ENCODE measurements at places on chromosomes 3 and 15.
A peak's percentile ranks its signal among the peaks of the same experiment; 100 is the strongest.

GRCh38 chr15:23403550-23403949 lies 43.5 kb downstream of the GOLGA6L2 start:
- DNase-seq, result no peak

GRCh38 chr3:102605153-102605552 lies 170.3 kb downstream of the ZPLD1 start:
- DNase-seq, result no peak

DNA sequence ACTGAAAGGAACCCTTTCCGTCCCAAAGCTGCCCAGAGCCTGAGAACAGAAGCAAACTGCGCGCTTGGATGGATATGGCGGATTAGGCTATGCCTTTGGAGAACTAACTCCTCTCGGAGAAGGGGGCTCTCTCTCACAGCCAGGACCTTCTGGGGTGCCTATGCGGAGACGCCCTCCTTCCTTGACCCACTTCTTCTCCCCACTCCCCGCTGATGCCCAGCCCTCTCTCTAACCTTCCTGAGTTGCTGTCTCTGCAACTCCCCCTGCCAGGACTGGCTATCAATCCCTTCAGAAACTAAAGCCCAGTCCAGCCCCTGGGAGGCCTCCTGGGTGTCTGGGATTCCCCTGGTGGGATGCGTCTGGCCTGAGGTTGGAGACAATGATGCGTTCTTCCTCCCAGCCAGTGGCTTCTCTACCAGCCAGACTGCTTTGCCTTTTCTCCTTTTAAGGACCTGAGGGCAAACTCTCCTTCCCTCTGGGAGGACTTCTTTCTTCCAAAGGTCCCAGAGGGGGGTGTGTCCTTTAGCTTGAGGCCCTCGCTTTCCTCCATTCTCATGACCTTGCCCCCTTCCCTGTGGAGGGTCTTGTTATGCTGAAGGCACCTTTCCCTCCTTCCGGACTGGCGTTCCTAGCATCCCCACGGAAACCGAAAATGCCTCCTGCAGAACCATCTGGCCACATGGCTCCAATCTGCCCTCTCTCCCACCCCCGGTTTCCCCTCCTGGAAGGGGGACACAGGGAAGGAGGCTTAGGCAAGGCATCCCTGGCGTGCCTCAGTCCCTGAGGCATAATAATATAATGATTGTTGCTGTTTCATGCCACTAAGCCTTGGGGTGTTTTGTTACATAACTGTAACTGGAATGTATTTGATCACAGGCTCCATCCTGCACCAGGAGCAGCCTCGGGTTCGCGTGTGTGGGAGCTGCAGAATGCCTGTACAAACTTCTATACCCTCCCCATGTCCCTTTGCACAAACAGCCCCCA lies 63.4 kb upstream of the C15orf39 start:
- no peak for DNase-seq

- no peak for DNase-seq
These were observed 183.8 kb downstream of the MEGF11 start for GRCh38 chr15:66069751-66070150.

DNA sequence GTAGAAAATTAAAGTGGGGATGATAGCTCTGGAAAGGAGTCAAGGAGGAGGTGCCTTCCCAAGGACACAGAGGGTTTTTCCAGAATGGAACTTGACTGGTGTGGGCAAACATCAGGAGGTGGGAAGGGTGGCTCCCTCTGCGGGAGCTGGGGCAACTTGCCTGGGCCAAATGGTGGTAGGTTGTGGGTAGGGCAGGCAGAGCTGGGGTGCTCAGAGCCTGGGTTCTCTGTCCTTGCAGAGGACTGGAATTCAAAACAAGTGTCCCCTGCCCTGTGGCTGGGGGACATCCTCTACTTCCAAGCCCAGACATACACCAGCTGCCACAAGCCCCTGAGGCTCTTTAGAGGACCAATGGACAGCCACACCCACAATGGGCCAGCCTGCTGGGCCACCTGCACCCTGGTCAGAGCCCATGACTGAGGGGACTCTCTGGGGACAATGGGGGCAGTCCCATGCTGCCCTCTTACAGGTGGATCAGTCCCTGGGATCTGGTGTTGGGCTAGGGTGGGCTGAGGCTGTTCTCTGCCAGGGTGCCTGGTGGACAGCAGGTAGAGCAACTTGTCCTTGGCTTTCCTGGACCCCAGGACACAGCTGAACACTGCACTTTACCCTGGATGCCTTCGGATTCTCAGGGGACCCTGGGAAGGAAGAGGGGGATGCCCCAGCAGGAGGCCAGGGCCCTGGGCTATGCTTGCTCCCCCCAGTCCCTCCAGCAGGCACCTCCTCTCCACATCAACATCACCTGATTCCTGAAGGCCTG lies 38.6 kb upstream of the CSPG4 start:
- DNase-seq, result no peak

- DNase-seq, result no peak
These were observed 251.4 kb upstream of the TGFBR2 start for GRCh38 chr3:30354972-30355371.

GRCh38 chr15:37103475-37104423 lies 3.4 kb upstream of the MEIS2 start:
- DNase-seq, result peak; percentile 15

DNA sequence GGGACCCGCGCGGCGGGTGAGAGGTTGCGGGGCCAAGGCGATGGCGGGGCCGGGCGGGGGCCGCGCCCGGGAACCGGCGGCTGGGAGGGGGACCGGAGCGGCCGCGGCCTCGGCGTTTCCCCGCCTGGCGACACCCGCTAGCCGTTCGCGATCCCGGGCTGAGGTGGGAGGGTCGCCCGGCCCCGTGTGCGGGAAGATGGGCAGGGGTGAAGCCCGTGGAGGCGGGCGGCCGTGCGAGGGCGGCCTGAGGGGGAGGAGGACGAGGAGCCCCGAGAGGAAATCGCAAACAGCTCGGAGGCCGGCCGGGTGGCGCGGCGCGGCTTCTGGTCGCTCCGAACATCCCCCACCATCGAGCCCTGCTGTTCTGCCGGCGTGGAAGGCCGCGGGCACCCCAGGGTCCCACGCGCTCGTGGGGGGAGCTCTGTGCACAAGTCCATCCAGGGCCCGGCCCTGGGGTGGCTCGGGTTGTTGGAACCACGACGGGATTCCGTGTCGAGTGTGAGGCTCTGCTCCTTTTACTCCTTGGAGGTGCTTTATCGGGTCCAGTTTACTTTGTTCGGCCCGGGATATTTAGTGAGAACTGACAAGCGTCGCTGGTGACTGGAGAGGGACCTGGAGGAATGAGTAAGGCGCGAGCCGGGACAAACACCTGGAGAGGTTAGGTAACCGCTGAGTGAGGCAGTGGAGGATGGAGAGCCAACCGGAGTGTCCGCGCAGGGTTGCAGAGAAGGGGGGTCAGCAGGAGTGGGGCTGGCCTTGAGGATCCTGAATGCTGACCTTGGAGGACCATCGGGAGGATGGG lies 728 bp downstream of the CRTC3 start:
- DNase-seq, result peak; percentile 53

- DNase-seq, result no peak
These were observed 796.5 kb downstream of the GRM7 start for GRCh38 chr3:7657214-7658112.

DNA sequence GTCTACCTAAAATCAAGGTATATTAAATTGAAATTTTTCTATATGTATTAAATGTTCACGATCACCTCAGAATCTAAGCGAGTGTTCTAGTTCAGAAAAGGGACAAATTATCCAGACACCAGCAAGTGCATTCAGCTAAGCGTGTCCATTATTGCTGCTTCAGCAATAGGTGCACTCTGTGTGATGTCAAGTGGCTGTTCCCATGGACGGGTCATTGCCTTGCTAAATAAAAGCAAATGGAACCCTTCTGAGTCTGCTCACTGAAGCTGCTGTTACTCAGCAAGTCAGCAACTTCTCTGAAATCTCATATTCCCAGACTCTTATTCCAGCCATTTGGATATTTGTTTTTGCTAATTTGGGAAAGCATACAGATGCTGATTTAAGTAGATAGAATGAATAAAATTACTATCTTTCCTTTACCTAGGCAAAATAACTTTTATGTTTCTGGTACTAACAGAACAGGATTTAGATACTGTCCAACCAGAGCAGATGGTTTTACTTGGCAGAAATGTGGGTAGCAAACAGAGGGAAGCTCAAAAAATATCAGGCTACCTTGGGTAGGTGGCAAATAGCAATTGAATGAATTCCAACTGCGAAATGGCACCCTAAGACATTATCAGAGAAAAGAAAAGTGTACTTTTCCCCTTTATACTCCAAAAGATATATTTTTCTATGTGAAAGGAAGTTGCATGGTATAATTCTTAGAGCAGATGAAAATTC lies 407.0 kb downstream of the GAP43 start:
- no peak for DNase-seq

- DNase-seq, result no peak
These were observed 32.9 kb upstream of the CTSH start for GRCh38 chr15:78977591-78978347.

DNA sequence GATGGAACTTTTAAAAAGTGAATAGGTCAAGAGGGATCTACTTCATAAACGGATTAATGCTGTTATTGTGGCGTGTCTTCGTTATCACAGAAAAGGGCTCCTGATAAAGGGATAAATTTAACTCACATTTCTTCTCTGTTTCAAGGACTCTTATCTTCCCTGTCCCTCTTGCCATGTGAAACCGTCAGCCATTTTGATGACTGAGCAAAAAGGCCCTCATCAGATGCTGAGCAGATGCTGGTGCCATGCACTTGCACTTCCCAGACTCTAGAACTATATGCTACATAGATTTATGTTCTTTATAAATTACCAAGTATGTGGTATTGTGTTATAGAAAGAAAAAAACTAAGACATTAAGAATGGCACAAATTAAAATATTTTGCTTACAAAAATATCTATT lies 1011.8 kb upstream of the GBE1 start:
- no peak for DNase-seq

DNA sequence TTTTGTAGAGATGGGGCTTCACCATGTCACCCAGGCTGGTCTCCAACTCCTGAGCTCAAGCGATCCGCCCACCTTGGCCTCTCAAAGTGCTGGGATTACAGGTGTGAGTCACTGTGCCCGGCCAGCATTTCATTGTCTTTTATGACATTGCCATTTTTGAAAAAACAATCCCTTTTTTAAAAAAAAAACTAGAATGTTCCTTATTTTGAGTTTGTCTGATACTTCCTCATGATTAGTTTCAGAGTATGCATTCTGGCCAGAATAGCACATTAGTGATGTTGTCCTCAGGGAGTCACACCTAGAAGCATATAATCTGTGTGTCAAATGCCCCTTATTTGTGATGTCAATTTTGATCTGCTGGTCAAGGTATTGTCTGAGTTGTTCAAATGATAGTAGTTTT lies 21.2 kb upstream of the NMD3 start:
- no peak for DNase-seq

DNA sequence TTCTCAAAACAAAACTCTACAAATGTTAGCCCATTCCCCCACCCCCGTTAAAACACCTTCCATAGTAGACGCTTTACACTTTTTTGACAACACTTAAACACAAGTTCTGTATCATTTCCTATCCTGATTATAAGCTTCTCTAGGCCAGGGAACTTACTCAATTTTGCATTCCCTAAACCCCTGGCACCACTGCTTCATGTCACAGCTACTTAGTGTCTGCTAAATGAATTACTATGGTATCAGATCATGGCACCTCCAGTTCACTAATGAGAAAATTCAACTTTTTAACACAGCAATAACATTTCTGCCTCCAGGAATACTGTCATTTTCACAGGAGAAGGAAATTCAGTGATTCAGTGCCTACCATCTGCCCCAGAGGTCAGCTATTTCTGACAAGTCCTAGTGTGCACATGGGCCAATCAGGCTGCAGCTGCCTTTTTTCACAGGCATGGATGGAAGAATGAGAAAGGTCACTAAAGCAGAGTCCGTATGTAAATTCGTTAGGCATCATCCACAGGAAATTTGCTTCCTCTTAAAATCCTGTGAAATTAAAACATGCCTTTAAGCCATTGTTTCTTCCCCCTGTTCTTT lies 18.5 kb downstream of the SFMBT1 start:
- no peak for DNase-seq

GRCh38 chr3:79057756-79058155 lies 710.0 kb downstream of the ROBO1 start:
- no peak for DNase-seq

GRCh38 chr3:78659386-78659987 lies 1108.3 kb downstream of the ROBO1 start:
- DNase-seq, result peak; percentile 48

DNA sequence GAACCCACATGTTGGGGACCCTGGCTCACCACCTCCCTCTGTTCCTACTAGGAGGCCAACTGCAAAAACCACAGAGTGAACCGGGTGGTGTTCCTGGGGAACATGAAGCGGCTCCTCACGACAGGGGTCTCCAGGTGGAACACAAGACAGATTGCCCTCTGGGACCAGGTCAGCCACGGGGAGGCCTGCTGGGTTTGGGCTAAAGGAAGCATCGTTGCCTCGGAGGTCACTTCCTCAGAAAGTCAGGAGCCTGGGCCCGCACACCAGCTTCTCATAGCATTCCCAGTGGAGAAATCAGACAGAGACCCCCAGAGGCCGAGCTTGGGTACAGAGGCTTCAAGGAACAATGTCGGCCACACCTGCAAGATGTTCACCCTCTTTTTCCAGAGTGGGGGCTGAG lies 106.8 kb downstream of the ANP32A start:
- no peak for DNase-seq

DNA sequence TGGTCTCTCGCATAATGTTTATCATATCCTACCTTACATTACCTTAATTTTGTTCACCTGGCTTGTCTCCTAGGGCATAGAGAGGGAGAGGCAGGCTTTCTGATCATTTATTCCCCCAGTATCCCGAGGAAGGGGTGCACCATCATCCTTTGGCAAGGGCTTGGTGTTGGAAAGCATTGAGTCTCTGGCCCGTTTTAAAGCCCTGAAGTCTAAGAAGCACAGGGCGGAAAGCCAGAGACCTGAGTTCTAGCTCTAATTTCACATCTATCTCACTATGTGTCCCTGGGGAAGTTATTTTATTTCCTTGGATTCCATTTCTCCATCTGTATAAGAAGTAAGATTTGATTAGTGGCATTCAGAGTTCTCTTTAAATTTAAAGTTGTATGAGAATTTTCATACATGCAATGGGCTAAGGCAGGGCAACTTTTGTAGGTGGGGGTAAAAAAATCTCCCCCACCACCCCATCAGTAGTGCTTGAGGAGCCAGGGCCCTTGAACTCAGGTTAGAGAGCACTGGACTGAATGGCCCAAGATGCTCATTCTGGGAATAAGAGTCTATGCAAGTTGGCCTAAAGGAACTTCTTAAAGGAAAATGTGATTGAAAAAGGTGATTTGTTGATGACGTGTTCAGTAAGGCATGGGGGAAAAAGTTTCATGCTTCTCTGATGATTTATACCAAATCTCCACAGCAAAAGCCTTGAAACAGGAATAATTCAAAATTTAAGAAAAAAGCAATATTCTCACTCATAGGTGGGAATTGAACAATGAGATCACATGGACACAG lies 10.1 kb downstream of the TMC3 start:
- DNase-seq, result no peak

DNA sequence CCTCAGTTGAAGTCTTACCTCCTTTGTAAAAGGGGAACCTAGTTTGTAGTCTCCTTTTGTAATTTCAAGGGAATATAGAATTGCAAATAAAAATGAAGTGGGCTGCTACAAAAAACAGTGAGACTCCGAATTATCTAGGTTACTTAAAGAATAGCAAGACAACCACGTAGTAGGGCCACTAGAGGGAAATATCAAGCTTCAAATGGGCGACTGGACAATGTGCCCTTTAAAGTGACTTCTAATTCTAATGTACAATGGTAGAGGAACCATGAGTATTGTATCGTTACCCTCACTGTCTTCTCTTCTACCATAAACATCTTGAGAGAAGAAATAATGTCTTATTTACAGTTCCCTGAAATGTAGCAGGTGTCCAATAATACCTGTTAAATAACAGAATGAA lies 56.3 kb downstream of the TP63 start:
- no peak for DNase-seq

- DNase-seq, result no peak
These were observed 56.0 kb downstream of the FRMD4B start for GRCh38 chr3:69329892-69330291.

All from mesenchymal stem cell (in vitro differentiated cells and primary cell).